DMS79 (cell line): ENCODE measurements at places on chromosomes 13 and 19.

GRCh38 chr13:98507282-98507797 lies 69.6 kb downstream of the STK24 start:
- peak; percentile 90 for DNase-seq

DNA sequence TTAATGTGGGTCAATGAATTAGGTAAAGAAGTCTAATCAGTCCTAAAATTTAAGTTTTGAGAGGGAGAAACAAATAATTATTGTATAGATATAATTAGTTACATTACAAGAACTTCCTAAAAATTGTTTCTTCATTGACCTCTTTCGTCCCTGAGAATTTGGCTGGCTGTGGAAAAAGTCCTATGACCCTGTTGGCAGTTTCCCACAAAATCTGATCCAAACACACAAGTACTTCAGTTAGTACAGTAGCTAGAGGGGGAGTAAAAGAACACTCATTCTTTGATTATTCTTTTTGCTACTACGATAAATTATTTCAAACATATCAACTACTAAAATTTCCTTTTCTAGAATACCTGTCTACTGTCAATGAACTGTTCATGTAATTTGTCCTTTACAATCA lies 11.3 kb downstream of the POSTN start:
- no peak for DNase-seq

- peak; percentile 82 for DNase-seq
These were observed 85.8 kb downstream of the IPO5 start for GRCh38 chr13:98039261-98039660.

- DNase-seq: no peak
These were observed 259.5 kb downstream of the NHLRC3 start for GRCh38 chr13:39297664-39298171.

GRCh38 chr13:102798581-102799425 lies at the start of the genes BIVM and POGLUT2:
BIVM (plus strand) TSS chr13:102799119; CDS start chr13:102807268, 8,149 bp downstream.
POGLUT2 (minus strand) TSS chr13:102798976; CDS start chr13:102798670, 306 bp downstream.
- peak; percentile 97 for DNase-seq

DNA sequence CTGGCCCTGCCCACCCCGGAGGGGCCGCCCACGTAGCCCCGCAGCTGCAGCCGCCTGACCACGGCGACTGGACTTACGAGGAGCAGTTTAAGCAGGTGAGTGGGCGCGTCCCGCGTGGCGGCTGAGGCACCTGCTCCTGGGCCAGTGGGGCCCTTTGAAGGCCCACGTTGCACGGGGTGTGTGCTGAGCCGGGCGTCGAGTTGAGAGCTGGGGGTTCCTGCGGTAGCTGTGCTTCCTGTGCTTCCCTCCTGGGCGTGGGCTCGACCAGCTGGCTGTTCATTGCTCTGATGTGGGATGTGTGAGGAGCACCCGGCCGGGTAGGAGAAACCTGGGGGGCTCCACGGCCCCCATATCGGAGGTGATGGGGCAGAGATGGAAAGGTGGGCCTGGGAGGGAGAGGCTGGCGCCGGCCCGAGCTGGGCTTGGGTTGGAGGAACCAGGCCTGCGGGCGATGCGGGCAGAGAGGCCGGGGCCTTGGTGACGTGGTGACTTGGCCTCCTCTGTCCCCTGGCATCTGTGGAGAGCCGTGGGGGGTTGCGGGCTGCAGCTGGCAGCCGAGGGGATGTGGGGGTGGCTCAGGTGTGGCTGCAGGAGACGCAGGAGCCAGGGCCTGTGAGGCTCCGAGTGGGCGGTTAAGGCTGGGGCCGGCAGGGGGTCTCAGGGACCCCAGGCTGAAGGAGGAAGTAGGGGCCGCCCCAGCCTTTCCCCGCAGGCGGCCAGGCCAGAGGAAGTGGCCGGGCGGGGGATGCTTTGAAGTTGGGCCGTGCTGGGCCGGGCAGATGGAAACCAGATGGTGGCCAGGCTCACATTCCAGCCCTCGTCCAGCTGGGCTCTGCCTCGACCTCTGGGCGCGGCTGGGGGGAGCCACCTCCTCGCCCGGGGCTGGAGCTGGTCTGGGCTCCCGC lies 7.1 kb downstream of the ARID3A start:
- DNase-seq: no peak

- no peak for DNase-seq
These were observed 64.0 kb upstream of the TNFRSF19 start for GRCh38 chr13:23506071-23506806.

- no peak for DNase-seq
These were observed 28.5 kb downstream of the CCNE1 start for GRCh38 chr19:29840066-29840950.

- no peak for DNase-seq
These were observed 1.4 kb downstream of the SPACA6 start for GRCh38 chr19:51694318-51695085.

- DNase-seq: no peak
These were observed 844 bp downstream of the ZNF543 start for GRCh38 chr19:57321116-57321515.

GRCh38 chr19:17035842-17036424 lies 9.3 kb upstream of the CPAMD8 start:
- DNase-seq: no peak

GRCh38 chr13:64160479-64160878 lies 2744.8 kb upstream of the PCDH20 start:
- DNase-seq: no peak

DNA sequence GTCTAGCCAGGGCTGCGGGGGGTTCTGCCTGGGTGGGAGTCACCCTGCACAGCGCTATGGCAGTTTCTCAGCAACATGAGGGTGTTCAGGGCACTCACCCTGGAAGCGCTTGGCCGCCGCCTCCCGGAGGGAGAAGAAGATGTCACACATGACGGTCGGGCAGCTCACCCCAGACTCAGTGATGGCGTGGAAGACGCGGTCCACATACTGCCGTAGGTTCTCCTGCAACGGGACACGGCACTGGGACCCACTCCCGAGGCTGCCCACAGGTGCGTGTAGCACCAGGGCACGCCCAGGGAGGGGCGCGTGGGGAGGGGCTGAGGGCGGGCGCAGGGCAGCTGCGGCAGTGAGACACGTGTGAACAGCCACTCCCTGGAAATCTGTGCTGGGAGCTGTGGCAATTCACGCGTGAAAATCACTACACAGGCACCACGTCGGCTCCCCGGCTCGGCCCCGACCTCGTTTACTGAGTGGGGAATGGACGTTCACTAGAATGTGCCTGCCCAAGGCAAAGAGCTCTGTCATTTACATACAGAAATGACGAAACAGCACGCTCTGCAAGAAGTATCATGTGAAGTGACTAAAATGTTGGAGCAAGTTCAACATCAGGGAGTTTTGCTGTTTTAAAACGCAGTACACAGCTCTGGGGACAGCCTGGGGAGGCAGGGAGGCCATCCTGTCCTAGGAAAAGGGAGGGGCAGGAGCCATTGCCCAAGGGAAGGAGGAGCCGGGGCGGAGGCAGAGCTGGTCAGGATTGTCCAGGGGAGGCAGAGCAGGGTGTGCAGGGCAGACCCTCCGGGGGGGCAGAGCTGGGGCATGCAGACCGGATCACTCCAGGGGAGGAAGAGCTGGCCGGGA lies 41.5 kb upstream of the C13orf46 start:
- no peak for DNase-seq

DNA sequence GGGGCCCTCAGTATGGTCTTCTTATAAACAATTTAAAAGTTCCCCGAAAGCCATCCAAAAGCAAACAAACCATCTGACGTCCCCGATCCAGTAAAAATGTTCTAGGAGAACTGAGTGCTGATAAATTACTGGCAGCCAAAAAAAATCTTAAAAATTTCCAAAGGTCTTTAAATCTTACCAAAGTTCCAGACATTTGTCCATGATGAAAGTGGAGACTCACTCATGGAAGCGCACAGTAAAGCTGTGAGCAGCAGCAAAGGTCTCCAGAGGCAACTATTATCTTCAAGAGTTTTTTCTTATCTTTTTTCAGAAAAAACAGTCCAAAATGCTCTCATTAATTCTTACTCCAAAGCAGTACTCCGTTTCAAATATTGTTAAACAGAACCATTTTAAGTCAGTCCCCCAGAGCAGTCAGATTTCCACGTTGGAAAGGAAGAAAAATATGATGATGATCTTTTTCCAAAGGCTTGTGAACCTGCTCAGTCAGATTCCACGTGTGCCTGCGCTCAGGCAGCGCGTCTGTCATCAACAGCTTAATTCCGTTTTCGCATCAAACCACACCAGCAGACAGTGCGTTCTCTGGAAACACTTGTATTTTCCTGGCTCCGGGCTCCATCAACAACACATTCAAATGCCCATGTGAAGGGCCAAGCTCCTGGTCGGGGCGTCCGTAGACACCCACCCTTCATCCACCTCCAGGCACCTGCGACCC lies 85.4 kb downstream of the COL4A1 start:
- DNase-seq: peak; percentile 84

- DNase-seq: no peak
These were observed 216.9 kb downstream of the DNAJC15 start for GRCh38 chr13:43240278-43240677.

DNA sequence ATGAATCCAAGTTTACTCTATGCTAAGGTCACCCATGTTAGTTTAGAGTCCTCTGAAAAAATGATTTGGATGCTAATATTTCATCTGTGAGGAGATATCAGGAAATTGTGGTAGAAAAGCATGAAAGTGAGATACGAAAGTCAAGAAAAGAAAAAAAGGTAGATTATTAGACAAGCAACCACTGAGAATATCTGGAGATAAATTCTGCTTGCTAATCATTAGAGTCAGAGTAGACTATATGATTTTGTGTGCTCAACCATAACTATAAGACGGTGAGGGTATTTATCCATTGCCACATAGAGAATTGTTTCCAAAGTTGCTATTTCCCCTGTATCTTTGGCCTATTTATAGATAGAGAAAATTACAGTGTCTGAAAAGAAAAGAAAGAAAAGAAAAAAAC lies 706.7 kb downstream of the SLITRK5 start:
- DNase-seq: no peak

- DNase-seq: peak; percentile 23
These were observed 2.9 kb upstream of the NRTN start for GRCh38 chr19:5801796-5802619.

GRCh38 chr19:38707512-38708114 lies 36.7 kb downstream of the CAPN12 start:
- no peak for DNase-seq

GRCh38 chr19:14954071-14954655 lies 12.9 kb downstream of the OR7C2 start:
- no peak for DNase-seq

- DNase-seq: peak; percentile 29
These were observed at the start of gene MARK4 for GRCh38 chr19:45250832-45251451. MARK4 (plus strand) TSS chr19:45251271; CDS start chr19:45251589, 318 bp downstream.

- DNase-seq: no peak
These were observed 608.6 kb upstream of the MIR17HG start for GRCh38 chr13:90738881-90739280.

DNA sequence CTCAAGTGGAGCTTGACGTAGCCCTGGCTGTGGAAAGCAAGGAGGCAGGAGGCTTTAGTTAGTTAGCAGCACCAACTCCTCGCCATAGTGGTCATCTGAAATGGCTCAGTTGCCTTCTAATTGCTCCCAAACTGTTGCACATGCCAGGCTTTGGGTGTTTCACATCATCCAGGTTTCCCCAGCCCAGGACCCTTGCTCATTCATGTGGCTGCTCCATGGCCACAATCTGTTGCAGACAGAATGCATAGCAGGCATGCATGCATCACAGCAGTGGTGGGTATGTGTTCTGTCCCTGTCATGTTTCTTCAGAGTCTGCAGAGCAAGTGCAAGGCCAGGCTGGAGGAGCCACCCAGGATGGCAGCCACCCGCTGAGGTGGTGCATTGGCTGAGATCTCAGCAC lies 407.6 kb downstream of the TSHZ3 start:
- no peak for DNase-seq

GRCh38 chr19:52981329-52981728 lies 18.6 kb upstream of the ZNF816 start:
- no peak for DNase-seq

DNA sequence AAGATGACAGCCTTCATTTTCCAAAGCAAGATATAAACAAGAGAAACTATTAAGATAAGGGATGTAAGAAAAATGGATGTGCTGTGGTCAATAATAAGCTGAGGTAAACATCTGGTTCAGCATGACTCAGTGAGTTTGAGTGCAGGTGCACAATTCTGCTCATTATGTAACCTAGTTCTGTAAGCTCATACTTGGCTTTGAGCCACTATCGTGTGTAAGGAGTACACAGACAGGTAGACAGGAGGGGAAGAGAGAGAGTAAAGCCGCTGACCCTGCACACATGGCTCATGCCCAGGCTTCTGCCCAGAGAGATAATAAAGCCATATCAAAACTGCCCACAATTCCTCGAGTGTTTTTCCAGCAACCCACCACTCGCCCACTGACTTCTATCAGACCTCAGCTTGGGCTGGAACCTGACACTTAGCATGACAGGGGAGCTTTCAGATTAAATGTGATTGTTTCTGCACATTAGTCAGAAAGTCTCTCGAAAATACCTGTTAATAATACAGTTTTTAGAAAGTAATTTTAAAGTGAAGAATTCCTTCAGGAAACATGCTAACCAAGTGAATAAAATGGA lies 51.7 kb downstream of the ZNF91 start:
- no peak for DNase-seq

- peak; percentile 86 for DNase-seq
These were observed 58.0 kb upstream of the IRS2 start for GRCh38 chr13:109844396-109844795.

GRCh38 chr13:22027566-22027965 lies 356.7 kb downstream of the FGF9 start:
- DNase-seq: no peak

DNA sequence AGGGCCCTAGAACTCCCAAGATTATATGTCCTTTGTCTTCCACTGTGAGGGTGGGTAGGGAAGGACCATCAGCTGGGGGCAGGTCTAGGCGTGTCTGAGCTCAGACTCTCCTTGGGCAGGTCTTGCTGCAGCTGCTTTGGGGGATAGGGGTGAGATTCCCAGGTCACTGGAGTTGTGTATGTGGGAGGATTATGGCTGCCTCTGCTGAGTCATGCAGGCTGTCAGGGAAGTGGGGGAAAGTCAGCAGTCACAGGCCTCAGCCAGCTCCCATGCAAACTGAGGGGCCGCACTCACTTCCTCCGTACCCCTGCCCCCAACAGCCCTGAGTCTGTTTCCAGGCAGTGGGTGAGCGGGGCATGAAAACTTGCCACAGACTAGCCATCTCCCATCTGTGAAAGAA lies 600.8 kb downstream of the DIAPH3 start:
- no peak for DNase-seq

DNA sequence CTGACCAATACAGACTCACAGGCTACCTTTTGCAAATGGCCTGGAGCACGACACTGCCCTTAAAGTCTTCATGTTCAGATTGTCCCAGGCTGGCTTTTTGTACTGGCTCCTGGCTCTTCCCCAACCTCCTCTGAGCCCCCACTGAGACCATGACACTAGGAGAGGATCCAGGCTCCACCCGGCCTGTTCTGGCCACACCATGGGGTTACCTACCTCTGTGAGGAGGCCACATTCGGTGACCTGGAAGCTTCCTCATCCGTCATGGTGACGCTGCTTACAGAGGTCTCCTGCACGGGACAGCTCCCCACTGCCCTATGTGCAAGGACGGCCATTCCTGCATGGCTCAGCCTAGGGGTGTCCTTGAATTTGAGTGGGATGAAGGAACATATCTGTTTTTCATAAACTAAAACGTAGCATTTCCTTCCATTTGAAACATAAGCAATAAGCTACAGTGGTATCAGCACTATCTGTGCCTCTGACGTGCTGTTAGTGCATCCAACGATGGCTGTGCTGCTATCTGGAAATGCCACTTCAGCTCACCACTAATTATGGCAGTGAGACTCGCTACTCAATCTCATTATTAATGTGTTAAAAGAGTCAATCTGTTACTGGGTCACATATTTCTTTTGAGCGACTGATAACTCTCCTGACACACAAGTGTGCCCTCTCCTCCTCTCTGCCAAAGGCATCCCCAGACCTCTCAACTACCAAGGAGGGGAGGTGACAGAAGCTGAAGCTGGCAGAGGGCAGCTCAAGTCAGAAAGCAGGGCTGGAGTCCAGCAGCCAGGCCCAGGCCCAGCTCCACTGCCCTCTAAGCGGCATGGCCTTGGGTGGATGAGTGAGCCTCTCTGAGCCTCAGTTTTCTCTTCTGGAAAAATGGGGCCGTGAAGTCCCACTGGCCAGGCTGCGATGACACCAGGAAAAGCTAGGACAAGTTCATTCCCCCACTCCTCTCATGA lies 29.6 kb downstream of the ELL start:
- DNase-seq: no peak
